ENCODE measurements at places on chromosomes 3 and 15. TPM values are rescaled to one million over a fixed set of nuclear protein-coding genes. Genes with fewer than 3 reads are reported as not detected.

Gene RPP25
- 2.4 TPM for total RNA-seq

Gene IL17RD
- 9.6 TPM for total RNA-seq

Gene NOX5
- total RNA-seq, result not detected

Gene RLBP1
- total RNA-seq, result not detected

DNA sequence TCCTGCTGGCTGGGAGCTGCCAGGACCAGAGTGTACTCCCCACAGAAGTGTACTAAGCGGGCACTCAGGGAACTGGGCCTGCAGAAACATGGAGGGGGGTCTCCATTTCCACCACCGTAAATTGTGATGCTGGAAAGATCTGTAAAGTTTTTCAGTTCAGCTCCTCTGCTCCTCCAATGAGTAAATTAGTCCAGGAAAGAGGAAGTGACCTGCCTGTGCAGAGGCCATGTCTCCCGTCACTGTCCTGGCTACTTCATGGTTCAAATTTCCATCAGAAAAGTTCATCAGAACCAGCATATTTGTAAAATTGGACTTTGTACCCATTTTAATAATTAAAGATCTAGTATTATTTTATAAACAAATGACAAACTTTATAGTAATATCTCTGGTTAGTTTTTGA lies 226.7 kb upstream of the THBS1 start:
- no peak overlapping the region for H3K27ac ChIP-seq
- no peak for DNase-seq
- peaks cover 36% of the 10 kb centered on the region for H3K4me1 ChIP-seq
- H3K4me3 ChIP-seq, result no peak overlapping the region

GRCh38 chr3:134038716-134039115 lies 9.0 kb upstream of the SLCO2A1 start:
- H3K27me3 ChIP-seq, result no peaks in the 10 kb centered on the region
- no peak for DNase-seq
- H3K4me1 ChIP-seq, result peaks cover 3% of the 10 kb centered on the region
- H3K36me3 ChIP-seq, result no peaks in the 10 kb centered on the region
- H3K27ac ChIP-seq, result no peak overlapping the region

DNA sequence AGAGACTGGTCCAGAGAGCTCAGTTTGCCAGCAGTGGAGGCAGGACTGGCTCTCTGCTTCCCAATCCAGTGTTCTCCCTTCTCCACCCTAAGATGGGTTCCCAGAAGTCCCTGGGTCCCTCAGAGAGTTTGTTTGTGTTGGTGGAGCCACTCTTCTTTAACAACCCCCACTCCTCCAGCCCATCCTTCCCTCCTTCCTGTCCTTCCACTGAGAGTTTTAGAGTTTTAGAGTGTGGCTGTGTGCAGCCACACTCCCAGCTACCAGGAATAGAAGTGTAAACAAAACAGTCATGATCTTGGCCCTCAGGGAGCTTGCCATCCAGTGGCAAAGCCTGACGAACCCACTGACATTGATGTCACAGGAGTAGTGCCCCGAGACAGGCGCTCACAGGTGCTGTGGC lies 12.5 kb upstream of the FBLN2 start:
- peak overlapping the region; percentile 33 for H3K27ac ChIP-seq
- H3K36me3 ChIP-seq, result no peaks in the 10 kb centered on the region
- no peak for DNase-seq
- H3K4me1 ChIP-seq, result peaks cover 22% of the 10 kb centered on the region
- no peak overlapping the region for H3K4me3 ChIP-seq

GRCh38 chr3:183854318-183855035 lies 29.1 kb upstream of the MAP6D1 start:
- peaks cover 8% of the 10 kb centered on the region for H3K4me1 ChIP-seq
- no peak overlapping the region for H3K4me3 ChIP-seq
- H3K27me3 ChIP-seq, result no peaks in the 10 kb centered on the region
- no peak overlapping the region for H3K27ac ChIP-seq
- H3K36me3 ChIP-seq, result peaks cover 60% of the 10 kb centered on the region

DNA sequence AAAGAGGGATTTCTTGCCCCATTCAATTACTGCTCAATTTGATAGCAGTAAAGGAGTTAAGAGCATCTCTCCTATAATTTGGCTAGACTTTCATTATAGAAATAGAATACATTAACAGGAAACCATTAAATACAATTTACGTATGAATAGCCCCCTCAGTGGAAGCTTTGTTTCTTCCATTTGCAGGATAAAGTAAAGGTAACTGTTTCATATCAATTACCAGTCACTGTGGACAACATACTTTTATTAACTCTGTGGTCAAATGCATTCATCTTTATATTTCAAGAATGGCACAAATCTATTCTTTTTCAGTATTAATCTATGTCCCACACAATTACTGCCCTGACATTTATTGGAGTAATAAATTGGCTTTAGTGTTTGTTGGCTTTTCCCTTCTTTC lies 613.4 kb downstream of the NLGN1 start:
- H3K36me3 ChIP-seq, result no peaks in the 10 kb centered on the region
- no peak for DNase-seq
- H3K4me1 ChIP-seq, result no peaks in the 10 kb centered on the region
- no peak overlapping the region for H3K27ac ChIP-seq

DNA sequence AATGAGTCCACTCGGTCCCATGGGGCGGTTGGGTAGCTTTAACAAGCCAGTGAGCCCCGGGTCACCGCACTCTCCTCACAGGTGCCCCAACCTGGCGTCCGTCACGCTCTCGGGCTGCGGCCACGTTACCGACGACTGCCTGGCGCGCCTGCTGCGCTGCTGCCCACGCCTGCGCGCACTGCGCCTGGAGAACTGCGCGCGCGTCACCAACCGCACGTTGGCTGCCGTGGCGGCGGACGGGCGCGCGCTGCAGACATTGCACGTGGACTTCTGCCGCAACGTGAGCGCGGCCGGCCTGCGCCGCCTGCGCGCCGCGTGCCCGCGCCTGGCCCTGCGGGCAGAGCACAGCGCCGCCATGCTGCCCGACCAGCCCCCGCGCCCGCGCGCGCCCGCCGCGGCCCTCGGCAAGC lies 3.4 kb downstream of the FBXL22 start:
- H3K27ac ChIP-seq, result peak overlapping the region; percentile 93
- no peaks in the 10 kb centered on the region for H3K27me3 ChIP-seq
- peak; percentile 88 for DNase-seq
- no peaks in the 10 kb centered on the region for H3K36me3 ChIP-seq
- peak overlapping the region; percentile 81 for H3K4me3 ChIP-seq

GRCh38 chr3:85535517-85535916 lies 576.7 kb downstream of the CADM2 start:
- no peak overlapping the region for H3K4me3 ChIP-seq
- no peaks in the 10 kb centered on the region for H3K36me3 ChIP-seq
- H3K27ac ChIP-seq, result no peak overlapping the region
- H3K4me1 ChIP-seq, result no peaks in the 10 kb centered on the region

- H3K36me3 ChIP-seq, result no peaks in the 10 kb centered on the region
- peaks cover 17% of the 10 kb centered on the region for H3K27me3 ChIP-seq
- DNase-seq, result no peak
- peak overlapping the region; percentile 9 for H3K4me3 ChIP-seq
Observed at GRCh38 chr15:70526221-70526973, 237.0 kb downstream of the UACA start.

DNA sequence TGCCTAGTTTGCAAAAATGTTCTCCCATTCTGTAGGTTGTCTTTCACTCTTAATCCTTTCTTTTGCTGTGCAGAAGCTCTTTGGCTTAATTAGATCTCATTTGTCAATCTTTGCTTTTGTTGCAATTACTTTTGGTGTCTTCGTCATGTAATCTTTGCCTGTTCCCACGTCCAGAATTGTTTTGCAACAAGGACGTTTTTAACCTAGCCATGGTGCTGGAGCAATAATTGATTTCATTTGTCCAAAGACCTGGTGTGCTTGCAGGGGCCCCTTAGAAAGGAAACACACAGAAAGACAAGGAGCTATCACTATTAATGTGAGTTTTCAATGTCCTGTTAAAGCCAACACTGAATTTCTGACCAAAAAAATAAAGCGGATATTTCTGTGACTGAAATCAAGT lies 89.1 kb upstream of the GALNT15 start:
- no peaks in the 10 kb centered on the region for H3K36me3 ChIP-seq
- no peaks in the 10 kb centered on the region for H3K27me3 ChIP-seq
- H3K4me1 ChIP-seq, result peaks cover 20% of the 10 kb centered on the region
- no peak overlapping the region for H3K4me3 ChIP-seq
- DNase-seq, result no peak
- peak overlapping the region; percentile 72 for H3K27ac ChIP-seq

- no peak overlapping the region for H3K27ac ChIP-seq
- H3K36me3 ChIP-seq, result no peaks in the 10 kb centered on the region
- H3K4me3 ChIP-seq, result no peak overlapping the region
- H3K27me3 ChIP-seq, result peaks cover 12% of the 10 kb centered on the region
Observed at GRCh38 chr15:29554531-29554930, 267.7 kb downstream of the TJP1 start.

GRCh38 chr15:48989170-48989569 lies 25.5 kb upstream of the SHC4 start:
- H3K27me3 ChIP-seq, result no peaks in the 10 kb centered on the region
- H3K27ac ChIP-seq, result no peak overlapping the region
- peaks cover 11% of the 10 kb centered on the region for H3K4me1 ChIP-seq

Measured in left ventricle myocardium inferior (tissue), 1 donor.